ENCODE measurements at places on chromosomes 16 and 17.

DNA sequence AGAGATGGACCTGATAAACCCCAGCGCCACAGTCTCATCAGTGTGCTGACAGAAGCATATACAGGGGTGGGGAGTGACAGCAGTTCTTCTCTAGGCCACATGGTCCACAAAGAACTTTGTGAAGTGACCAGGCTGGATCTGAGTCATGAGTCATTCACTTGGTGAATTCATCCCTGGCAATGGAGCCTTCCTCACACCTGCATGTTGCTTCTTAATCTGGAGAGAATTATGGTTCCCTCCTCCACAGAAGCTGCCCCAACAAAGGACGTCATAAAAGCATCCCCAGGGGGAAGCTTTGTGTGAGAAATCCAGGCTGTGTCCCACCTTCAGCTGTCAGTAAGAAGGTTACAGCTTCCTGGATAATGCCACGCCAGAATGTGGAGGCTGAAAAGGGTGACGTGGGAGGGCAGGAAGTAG lies 215.6 kb upstream of the MAF start:
- DNase-seq = no peak

DNA sequence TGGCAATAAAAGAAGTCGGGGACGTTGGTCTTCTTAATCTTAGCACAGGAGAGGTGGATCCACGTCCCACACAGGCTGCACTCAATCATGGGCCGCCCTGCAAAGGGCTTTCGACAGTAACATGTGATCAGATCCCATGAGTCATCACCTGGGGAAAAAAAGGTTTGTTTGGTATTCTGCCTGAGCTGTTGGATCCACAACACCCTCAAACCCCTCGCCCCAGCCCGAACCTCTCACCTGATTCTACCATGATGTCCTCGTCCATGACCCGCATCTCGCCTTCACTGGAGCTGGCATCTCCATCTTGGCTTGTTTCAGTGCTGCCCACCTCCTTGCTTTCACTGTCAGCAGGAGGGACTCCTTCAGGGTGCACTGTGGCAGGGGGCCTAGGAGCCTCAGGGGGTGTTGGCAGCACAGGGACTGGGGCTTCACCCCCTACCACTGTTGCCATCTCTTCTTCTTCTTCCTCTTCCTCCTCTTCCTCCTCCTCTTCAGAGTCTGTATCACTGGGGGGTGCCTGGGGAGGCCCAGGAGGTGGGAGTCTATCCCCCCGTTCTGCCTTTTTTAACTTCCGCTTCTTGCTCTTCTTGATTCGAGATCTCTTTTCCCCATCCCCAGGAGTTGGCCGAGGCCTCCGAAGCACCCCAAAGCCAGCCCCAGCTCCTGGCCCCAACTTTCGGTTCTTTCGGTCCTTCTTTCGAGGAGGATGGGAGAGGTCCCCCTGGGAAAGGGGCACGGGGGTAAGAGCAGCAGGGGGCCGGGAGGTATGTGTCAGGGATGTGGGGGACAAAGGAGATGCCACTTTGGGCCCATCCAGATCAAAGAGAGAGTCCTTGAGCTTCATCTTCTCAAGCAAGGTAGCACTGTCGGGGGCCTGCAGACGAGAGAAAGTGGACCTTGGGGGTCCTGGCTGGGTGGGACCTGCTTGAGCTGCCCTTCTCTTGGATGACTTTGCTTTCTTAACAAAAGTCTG lies 1.7 kb upstream of the DVL2 start:
- no peak for DNase-seq

DNA sequence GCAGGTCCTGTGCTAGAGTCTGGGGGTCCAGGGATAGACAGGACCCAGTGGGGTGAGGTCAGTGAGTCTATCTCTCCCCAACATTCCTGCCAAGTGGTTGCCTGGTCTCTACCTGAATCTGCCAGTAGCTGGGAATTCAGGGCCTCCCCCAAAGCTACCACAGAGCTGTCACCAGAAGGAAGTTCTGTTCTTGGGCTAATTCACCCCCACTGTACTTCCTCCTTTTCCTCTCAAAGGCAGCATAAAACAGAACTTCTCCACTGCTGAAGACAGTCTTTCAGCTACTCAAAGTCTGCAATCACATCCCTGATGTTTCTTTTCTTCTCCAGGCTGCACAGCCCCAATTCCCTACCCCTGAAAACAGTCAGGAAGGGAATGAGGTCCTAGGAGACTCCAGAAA lies 8.7 kb downstream of the CAMTA2 start:
- DNase-seq = no peak

DNA sequence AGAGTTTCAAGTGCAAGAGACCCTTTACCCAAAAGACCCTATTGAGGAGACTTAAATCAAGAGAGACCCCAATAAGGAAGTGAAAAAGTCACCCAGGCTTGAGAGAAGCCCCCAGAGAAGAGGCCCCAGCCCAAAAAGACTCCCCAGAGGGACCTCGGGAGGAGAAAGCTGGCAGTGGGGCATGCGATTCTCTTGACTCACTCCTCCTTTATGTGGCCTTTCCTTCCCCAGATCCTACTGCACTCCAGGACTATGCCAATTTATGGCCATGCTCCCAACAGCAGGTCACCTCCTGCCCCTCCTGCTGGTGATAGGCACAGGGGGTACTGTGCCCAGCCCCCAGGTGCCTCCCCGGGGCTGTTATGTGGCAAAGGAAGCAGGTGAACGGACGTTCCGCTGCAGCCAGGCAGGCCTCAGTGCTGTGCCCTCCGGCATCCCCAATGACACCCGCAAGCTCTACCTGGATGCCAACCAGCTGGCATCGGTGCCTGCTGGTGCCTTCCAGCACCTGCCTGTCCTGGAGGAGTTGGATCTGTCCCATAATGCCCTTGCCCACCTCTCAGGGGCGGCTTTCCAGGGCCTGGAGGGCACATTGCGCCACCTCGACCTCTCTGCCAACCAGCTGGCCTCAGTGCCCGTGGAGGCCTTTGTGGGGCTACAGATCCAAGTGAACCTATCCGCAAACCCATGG lies 16.3 kb downstream of the LRRC3C start:
- no peak for DNase-seq

DNA sequence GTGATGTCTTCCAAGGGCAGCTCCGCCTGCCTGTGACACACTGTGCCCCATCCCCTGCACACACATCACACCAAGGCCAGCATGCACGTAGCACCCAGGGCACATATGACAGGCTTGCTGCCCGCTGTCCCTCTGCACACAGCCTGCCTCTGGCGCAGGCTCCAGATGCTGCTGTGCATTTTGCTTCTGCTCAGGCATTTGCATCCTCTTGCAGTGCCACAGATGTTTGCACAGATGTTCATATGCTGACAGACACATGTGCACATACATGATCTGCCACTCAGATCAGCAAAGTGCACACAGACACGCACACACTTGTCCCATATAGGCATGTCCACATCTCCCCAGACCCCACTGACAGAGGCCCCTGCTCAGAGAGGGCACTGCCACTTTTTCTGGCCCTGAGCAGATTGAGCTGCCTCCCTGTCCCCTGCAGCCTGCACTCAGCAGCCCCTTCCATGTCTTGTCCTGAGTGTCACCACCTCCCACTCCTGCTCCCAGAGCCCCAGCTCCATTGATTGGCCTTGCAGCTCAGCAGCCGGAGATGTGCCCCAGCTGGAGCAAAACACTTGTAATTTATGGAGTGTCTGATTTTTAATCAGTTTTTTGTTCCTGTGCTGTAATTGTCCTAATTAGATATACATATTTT lies 115.1 kb upstream of the RPL38 start:
- DNase-seq = no peak

- DNase-seq = no peak
These were observed 119.1 kb downstream of the RAB11FIP4 start for GRCh38 chr17:31510308-31511194.
